GM12878 (cell line): ENCODE measurements at places on chromosomes 2 and 18.

GRCh38 chr2:27016801-27017325 is 15.9 kb upstream of the TMEM214 start:
- DNase-seq, result no peak

DNA sequence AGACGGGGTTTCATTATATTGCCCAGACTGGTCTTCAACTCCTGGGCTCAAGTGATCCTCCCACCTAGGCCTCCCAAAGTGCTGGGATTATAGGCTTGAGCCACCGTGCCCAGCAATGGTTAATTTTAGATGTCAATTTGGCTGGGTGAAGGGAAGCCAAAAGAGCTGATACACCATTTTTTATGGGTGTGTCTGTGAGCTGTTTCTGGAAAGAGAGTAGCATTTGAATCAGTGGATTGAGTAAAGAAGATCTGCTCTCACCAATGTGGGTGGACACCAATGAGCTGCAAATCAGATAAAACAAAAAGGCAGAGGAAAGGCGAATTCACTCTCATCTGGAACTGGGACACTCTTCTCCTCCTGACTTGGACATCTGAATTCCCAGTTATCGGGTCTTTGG is 16.1 kb upstream of the TAF4B start:
- DNase-seq, result no peak

GRCh38 chr2:237361194-237362004 is 52.6 kb downstream of the COL6A3 start:
- no peak for DNase-seq

- no peak for DNase-seq
These were observed 32.2 kb downstream of the AQP12A start for GRCh38 chr2:240723851-240724250.

- DNase-seq, result no peak
These were observed 123.2 kb downstream of the CABYR start for GRCh38 chr18:24262087-24262486.

DNA sequence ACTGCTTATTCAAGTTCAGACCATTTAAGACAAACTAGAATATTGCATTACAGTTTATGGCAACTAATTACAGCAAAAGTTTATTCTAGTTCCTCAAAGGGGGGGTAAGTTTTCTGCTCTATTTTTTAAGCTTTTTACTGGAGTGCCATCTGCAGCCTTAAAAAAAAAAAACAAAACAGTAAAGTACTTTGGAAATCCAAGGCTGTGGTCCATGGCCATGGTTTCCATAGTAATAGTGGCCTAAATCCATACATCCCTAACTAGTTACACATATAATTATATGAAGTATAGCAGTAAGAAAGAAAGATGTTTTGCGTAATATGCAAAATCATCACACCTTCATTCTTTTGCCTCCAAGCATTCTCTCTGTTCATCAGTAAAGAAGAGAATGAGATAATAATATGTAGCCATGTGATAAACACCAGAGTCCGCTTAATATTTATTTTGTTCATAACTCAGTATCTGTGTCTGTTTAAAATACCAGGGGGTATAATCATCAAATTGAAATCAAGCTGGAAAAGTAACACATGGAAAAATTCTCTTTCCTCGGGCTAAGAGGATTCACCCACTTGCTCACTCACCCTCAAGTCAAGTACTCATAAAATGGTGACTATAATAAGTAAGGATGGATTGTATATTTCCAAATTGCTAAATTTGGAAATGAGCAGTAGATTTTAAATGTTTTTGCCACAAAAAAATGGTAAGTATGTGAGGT is 301.1 kb upstream of the RND3 start:
- no peak for DNase-seq

DNA sequence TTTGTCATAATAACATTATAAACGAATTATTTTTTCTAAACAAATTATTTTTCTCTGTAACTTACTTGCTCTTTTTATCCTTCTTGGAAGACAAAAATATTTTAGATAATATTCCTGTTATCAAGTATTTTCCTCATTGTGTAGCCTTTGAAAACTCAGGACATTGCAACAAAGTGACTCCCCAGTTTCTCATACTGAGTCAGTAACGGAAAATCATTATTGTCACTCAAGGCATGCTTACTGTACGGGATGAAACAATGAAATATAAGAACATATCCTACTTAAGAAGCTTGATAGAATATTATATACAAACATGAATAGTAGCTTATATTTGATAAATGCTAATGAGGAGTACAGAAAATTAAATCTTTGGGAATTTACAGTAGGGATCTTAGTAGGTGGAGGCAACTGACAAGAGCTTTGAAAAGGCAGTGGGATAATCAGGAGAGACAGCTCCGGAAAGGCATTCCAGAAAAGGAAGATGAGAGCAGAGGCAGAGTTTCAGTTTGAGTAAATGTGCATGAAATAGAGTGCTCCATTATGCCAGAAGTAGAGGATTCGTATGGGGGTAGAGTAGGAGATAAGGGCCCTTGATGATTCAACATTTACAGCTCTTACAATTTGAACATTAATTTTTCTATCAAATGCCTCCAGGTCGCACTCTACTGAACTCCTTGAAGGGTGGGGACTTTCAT is 14.0 kb upstream of the YES1 start:
- DNase-seq, result no peak

DNA sequence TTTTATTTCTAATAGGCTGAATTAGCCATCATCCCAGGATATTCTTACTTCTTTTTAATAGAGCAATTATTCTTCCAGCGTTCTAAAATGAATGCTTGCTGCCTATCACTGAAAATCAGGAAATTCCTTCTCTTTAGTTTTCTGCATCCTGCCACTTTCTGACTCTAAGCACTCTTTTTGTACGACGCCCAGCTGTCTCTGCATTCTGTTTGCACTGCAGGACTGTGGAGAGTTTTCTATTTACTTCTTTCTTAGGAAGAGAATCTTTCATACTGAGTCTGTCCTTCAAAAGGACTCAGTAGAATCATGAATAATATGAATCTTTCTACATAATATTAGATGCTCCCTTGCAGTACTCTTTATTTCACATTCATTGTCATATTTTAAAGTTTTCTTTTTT is 360.4 kb upstream of the DSEL start:
- DNase-seq, result no peak

DNA sequence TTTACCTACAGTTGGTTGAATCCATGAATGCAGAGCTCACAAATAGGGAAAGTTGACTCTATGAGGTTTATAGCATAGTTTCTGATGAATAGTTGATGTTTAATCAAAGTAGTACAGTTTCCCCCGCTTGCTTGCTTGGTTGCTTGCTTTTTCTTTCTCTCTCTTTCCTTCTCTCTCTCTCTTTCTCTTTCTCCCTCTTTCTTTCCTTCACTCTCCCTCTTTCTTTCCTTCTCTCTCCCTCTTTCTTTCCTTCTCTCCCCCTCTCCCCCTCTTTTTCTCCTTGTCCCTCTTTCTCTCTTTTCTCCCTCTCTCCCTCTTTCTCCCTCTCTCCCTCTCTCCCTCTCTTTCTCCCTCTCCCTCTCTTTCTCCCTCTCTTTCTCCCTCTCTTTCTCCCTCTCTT is 999.9 kb upstream of the CELF4 start:
- DNase-seq, result no peak

DNA sequence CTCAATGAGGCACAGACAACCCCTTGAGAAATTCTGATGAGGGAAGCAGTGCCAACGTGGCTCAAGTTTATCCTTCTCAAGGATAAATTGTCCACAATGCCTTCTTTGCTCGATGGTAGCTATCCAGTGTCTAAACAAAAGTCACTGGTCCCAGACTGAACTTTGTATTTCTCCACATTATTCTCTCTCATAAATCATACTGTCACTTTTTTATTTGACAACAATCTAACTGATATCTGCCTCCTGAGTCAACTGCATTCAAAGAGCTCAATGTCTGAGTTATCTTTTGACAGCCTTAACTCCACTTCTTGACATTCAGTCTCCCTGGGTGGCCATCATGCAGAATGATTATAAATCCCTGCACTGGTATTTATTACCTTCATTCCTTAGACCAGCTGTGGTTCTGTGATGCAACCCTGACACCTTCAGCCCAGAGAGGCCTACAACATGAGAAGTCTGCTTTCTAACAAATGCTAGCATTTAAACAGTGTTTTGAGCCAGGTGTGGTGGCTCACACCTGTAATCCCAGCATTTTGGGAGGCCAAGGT is 38.2 kb downstream of the IMMT start:
- no peak for DNase-seq

DNA sequence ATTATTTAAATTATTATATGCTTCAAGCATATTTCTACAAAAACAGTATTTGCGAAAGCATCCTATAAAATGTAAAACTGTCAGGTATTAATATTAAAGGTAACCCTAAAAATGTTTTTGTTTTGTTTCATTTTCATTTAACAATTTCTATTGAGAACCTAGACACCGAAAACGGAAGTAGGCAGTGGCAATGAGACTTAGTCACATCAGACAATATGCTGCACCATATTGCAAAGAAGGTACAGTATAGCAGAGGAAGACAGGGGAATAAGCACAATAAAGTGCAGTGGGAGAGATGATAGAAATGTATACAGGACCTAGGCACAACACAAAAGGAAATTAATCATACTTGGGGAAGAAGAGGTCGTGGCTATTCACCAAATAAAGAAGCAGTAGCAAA is 12.2 kb downstream of the SCN1A start:
- no peak for DNase-seq

DNA sequence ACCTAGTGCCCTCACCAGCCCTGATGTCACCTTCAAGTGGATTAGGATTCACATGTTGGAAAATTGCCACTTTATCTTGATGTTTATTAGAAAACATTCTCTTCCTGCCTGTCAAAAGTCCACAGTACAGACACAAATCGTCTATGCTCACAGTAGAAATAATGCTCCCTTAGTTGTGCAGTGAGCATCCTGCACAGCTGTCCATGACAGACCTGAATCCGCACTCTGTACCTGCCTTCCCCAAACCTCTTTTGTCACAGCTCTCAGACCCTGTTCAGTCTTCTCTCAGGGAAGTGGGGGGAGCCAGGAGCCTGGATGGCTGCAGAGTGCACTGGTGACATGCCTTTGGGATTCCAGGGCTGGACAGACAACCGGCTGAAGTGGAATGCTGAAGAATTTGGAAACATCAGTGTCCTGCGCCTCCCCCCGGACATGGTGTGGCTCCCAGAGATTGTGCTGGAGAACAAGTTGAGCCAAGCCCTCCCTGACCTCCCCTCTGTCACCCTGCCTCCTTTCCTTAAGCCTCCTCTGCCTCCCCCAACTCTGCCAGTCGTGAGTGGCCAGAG is 2.0 kb downstream of the CHRND start:
- no peak for DNase-seq

- DNase-seq, result no peak
These were observed 275.5 kb downstream of the KCNJ3 start for GRCh38 chr2:154974041-154974440.

DNA sequence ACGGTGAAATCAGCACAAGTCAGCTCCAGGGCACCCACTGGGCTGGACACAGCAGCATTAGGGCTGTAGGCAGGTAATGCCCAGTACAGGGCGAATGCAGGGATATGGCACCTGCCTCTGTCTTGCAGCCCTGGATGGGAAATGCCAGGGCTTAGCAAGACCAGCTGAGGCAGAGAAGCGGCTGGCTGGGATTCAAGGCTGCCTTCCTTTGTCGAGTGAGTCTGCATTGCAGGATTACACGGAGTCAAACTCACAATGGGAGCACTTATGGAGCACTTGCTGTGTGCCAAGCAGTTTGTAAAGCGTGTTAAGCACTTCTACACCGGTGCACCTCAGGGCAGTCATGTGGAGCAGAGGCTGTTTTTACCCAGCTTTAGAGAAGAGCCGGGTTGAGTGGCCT is 87.3 kb upstream of the HDAC4 start:
- DNase-seq, result no peak

GRCh38 chr2:236896688-236897087 is 189.0 kb upstream of the COPS8 start:
- no peak for DNase-seq

DNA sequence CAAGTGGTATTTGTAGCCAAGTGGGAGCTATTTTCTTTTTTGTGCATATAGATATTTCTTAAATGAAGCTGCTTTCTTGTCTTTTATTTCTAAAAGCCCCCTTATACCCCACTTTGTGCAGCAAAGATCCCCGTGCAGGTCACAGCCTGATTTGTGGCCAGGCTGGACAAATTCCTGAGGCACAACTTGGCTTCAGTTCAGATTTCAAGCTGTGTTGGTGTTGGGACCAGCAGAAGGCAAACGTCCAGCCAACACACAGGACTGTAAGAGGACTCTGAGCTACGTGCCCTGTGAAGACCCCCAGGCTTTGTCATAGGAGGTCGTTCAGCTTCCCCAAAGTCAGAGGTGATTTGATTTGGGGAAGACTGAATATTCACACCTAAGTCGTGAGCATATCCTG is 21.9 kb downstream of the FOSL2 start:
- DNase-seq, result no peak

DNA sequence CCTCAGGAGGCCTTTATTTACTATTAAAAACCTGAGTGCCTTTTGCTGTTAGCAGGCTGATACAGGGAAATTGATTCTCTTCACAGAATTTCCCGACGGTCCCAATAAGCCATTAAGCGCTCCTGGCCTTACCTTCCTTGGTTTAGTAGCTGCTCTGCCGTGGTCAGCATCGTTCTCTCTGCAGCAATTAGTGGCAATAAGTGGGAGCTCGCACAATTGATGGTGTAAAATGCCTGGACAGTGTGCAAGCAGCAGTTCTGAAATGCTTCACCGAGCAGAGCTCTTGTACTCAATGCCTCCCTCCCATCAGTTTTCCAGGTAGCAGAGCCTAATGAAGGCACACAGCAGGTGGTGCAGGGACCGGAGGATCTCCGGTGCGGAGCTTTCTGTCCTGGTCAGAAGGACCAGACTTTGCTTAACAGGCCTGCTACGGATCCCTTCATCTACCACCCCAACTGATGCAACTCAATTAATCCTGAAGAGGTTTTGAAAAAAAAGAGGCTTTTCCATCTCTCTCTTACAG is 1.1 kb upstream of the LINC00305 start:
- DNase-seq, result no peak

- DNase-seq, result no peak
These were observed 398 bp downstream of the INPP5D start for GRCh38 chr2:233060501-233060979.

DNA sequence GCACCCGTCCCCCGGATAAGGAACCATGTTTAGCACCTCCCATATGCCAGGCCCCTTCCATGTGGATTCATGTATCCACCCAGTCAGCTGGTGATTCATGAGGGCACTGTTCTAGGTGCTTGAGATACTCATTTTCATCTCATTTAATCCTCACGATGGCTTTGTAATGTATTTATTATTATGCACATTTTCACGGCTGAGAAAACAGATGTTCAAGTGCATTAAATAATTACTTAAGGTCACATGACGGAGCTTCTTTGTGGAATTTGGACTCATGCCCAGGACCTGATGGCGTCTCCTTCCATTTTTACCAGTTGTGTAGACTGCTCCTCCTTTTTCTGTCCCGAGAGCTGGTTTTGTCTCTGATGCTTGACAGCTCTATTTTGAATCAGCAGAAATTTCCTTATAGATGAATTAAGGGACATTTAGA is 72.2 kb upstream of the RBM44 start:
- no peak for DNase-seq

GRCh38 chr2:96369186-96369585 is 33.6 kb downstream of the NCAPH start:
- DNase-seq, result no peak

GRCh38 chr2:229768235-229768634 is 53.9 kb upstream of the DNER start:
- DNase-seq, result no peak
